ENCODE measurements at places on chromosomes 4 and X. TPM values are rescaled to one million over a fixed set of nuclear protein-coding genes. Genes with fewer than 3 reads are reported as not detected.

GRCh38 chr4:94457692-94458106 lies 6.0 kb downstream of the PDLIM5 start:
- DNase-seq, result no peak

DNA sequence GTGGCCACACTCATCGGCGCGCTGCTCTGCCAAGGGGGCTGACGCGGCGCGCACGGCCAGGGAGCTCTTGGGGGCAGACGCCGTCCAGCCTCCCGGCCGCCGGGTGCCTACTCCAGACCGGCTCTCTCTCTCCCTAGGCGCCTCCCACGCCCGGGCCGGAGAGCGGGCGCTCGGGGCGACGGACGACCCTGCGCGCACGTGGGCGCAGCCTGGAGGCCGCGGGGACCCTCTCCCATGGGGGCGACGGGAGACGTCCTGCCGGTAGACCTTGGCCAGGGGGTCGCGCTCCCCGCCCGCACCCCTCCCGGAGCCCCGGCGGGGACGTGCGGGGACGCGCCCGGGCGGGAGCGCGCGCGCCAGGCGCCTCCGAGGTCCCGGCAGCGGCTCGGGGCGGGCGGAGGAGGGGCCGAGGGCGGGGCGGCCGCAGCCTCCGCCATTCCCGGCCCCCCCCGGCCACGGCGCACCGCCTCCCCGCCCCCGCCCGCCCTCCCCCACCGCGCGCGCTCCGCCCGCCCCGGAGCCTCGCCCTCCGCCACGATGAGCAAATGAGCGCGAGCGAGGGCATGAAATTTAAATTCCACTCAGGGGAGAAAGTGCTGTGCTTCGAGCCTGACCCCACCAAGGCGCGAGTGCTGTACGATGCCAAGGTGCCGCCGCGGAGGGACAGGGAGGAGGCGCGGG lies at the start of gene MSL3:
MSL3 (plus strand) TSS at position 519 of the 681 bp plus-strand sequence; CDS start at position 546, 27 bp downstream.
- DNase-seq, result no peak

The TMEM255A gene
- 0.14 TPM for total RNA-seq

DNA sequence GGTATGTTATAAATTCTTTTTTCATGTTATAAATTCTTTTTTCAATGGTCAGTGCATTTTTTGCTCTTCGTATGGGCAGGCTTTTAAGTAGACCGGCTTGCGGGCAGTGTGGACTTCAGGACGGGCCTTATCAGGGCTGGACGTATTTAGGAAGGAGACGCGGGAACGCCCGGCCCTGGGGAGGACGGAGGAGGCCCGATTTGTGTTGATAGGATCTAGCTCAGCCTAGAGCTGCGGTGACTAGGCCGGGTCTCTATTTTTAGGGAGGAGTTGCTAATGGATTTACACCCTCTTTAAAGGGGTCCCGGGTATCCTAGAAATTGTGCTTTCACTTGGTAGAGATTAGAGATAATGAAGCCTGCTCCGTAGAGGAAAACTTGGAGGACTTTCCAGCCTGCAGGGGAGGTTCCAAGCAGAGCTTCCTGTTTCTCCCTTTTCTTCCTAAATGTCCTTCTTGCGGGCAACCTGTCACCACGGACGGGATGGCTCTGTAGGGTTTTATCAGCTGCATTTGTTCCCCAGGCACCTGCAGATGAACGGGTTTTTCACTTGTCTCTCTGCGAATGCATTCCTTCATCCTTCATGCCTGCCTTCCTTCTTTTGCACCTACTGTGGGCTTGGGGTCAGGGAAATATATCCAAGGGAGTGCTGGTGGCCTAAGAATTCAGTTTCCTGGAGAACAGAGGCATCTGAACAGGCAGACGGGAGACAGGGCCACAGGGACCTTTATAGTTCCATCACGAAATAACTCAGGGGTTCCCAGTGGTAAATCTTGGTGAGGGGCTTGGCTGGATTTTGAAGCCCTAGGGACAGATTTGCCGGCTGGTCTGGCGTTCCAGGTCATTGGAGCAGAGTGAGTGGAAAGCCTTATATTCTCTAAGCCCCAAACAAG lies 1.4 kb downstream of the CD99 start:
- no peak for DNase-seq

The GLRA3 gene
- total RNA-seq, result not detected
